AG10803 (cell line): ENCODE measurements at places on chromosomes 5 and 9.

DNA sequence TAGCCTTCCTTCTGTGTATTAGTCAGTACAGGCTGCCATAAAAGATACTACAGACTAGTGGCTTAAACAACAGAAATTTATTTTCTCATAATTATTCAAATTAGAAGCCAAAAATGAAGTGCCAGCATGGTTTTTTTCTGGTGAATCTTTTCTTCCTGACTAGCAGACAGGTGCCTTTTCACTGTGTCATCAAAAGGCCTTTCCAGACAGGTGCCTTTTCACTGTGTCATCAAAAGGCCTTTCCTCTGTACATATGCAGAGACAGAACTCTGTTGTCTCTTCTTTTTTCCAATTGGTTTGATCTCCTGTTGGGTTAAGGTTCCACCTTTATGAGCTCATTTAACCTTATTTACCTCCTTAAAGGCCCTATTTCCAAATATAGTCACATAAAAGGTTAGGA, 599.9 kb downstream of the ISL1 start:
- no peak for DNase-seq

DNA sequence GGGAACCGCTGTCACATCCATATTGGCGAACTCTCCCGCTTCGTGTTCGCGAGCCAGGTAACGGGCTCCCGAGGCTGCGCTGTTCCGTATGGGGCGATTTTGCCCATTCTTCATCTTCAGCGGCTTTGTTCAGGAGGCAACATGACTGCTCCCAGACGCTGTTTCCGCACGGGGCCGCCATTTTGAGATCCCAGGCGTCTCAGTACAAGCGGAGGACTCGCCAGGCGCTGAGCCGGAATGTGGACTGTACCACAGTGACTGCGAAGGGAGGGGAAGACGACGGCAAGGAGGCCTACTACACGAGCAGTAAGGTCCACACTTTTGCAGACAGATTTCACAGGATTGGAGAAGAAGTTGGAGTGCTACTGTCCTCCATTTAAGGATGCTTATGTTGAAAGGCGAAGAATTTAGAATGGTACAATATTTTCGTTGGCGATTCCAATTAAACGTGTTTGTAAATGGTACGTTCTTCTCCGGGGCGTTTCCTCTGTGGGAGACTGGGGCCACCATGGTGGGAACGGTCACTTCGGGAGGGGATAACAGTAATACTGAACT, 41.6 kb upstream of the ZNF300 start:
- DNase-seq, result peak; percentile 82

GRCh38 chr5:169522851-169523250, 60.7 kb upstream of the SPDL1 start:
- no peak for DNase-seq

GRCh38 chr5:159444441-159445082, 114.3 kb upstream of the IL12B start:
- peak; percentile 72 for DNase-seq

DNA sequence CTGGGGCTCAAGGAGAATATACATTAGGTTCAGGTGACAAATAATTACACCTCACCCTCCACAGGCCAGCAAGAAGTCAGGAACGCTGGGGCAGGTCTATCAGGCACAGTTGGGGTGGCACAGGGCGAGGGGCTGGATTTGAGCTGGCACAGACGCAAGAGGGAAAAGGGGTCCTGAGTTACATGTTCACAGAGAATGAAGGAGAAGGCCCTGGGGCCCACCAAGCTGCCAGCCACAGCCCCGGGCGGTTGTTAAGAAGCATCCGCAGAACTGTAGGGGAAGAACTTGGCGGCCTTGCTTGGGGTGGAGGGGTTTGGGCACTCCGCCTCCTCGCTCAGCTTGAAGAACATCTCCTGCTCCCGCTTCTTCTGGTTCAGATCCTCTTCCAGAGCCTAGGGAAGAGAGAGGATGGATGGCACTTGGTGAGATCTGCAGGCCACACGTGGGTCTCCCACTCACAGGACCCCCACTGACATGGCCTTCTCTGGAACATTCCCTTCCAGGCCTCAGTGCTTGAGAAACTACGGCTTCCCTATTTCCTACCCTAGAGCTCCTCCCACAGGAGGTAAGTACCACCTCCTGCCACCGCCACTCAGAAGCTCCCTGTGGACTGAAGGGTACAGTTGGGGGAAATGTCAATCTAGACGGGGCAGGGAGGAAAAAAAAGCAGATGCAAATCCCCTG, 38.3 kb upstream of the FBXW11 start:
- no peak for DNase-seq

GRCh38 chr5:68331192-68332079, 115.9 kb downstream of the PIK3R1 start:
- DNase-seq, result peak; percentile 53

DNA sequence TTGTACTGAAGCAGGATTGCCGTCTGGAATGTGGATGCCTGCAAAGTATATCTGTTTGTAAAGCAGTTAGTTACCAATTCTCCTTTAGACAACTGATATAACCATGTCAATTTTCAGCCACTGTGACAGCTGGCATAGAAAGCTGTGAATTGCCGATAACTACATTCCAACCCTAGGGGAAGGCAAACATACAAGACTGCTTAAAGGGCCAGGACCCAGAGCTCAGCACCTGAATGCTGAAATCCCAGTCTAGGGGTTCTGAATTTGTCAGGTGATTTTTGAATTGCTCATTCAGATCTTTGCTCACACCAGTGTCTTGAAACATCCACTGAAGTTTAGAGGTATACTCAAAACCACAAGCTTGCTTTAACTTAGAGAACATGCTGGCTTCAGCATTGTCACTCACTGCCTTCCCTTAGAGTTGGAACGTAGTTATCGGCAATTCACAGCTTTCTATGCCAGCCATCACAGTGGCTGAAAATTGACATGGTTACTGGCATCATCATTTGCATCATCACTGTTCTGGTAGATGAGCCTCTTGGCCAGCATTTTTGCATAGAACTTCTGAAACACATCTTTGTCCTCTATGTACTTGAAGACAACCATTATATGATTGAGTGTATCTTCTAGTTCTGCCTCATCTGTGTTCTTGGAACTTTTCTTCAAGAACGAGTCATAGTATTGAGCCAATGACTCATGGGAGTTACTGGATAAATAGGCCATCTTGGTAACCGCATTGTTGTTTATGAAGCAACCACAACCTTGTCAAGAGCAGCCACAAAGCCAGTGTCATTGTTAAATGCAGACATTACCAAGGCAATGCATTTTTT, 82.1 kb downstream of the CCDC192 start:
- peak; percentile 74 for DNase-seq
